ENCODE measurements at places on chromosomes 3 and 15.

- DNase-seq: no peak
Measured at GRCh38 chr3:33001889-33002288, 50.4 kb downstream of the CCR4 start.

GRCh38 chr15:50687302-50687902, 805 bp upstream of the TRPM7 start:
- DNase-seq: no peak

GRCh38 chr3:64311424-64312061, 86.3 kb upstream of the PRICKLE2 start:
- DNase-seq: no peak

- DNase-seq: no peak
Measured at GRCh38 chr15:82086243-82086995, 40.6 kb upstream of the MEX3B start.

GRCh38 chr3:11641683-11642430, 1.9 kb downstream of the VGLL4 start:
- no peak for DNase-seq

GRCh38 chr3:30475038-30475808, 131.2 kb upstream of the TGFBR2 start:
- DNase-seq: no peak

- no peak for DNase-seq
Measured at GRCh38 chr3:14516738-14517345, 23.3 kb downstream of the GRIP2 start.

DNA sequence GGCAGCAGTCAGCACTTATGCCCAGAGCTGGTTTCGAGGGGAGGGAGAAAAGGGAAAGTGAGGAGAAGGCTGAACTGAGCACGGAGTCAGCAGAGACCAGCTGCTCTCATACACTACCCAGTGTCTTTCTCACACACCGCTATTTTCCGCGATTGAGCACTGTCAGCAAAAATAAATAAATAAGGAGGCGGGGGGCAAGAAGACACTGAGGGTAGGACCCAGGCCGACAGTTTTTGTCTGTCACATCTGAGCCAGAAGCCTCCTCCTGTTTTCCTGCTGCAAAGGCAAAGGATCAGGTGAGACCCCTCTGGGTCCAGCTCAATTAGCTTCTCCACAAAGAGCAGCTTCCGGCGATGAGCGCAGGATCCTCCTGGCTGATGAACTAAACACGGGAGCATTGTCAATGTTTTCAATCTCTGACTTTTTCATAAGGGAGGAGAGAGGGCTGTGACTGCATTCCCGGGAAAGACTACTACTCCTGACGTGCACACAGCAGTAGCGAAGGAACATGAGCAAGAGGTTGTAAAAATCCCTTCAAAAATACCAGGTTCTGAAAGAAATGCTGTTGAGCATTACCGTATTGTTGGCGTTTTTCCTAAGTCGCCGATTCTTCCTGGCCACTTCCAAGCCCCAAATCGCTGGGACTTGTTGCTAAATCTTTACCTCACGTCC, 1.3 kb downstream of the FRMD5 start:
- DNase-seq: peak; percentile 66

DNA sequence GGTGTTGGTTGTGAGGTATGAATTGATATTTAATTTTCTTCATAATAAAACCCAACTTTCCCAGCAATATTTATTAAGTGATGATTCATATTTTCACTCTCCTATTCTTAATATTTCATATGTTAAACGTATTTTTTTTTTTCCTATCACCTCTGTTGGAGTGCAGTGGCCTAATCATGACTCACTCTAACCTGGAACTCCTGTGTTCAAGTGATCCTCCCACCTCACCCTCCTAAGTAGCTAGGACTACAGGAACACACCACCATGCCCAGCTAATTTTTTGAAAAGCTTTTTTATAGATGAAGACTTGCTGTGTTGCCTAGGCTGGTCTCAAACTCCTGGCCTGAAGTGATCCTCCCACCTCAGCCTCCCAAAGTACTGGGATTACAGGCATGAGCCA, 8.6 kb downstream of the PARP15 start:
- no peak for DNase-seq

- DNase-seq: no peak
Measured at GRCh38 chr3:15754047-15754446, 43.7 kb downstream of the ANKRD28 start.

- DNase-seq: no peak
Measured at GRCh38 chr15:74855857-74856256, 12.9 kb upstream of the ULK3 start.

- DNase-seq: no peak
Measured at GRCh38 chr3:77256584-77257503, 216.9 kb downstream of the ROBO2 start.

GRCh38 chr3:52800079-52800478, 5.5 kb downstream of the ITIH3 start:
- DNase-seq: no peak

- DNase-seq: no peak
Measured at GRCh38 chr15:96020797-96021196, 309.7 kb upstream of the NR2F2 start.

DNA sequence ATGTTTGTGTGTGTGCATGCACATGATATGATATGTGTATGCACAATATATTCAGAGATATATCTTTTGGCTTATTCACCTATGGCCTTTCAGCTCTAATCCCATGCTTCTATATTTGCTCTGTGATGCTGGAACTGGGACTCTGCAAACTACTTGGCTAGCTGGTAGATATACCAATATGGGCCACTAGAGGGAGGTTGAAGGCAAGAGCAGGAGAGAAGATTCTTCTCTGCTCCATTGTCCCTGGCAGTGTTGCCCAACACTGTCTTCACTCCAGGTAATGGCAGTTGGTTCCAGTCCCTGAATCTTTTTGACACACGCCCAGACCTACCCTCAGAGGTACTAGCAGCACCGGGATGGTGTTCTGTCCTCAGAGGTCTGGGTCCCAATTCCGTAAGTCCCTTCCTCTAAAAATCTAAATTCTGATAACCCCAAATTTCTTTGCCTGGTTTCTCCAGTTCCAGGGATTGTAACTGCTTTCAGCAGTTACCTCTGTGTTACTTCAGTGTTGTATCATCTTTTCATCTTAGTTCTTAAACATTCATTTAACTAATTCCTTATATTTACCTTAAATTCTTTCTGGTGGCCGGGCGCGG, 44.7 kb downstream of the GTPBP8 start:
- DNase-seq: peak; percentile 34

DNA sequence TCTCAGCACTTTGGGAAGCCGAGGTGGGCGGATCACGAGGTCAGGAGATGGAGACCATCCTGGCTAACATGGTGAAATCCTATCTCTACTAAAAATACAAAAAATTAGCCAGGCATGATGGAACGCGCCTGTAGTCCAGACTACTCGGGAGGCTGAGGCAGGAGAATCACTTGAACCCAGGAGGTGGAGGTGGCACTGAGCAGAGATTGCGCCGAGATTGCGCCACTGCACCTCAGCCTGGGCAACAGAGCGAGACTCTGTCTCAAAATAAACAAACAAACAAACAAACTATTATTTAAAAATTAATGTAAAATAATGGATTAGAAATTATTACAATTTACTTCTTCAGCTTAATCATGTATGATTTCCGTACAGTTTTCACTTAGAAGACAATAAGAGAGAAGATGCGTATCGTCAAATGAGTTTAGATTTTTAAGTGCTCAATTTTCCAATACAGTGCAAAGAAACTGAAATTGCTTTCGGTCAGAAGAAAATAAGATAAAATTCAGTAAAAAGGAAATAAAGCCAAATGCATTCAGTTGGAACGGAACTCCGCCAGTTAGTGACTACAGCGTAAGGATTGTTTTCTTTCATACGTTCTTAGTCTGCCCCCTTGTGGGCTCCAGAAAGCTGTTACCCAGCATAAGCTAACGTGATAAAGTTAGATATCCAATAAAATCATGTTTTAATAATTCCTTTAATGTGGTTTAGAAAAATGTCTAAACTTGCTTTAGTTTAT, 24.8 kb downstream of the AADAC start:
- peak; percentile 58 for DNase-seq

GRCh38 chr3:134905647-134905935, 110.5 kb downstream of the EPHB1 start:
- peak; percentile 96 for DNase-seq

Measured in G401 (cell line).